ENCODE measurements at places on chromosomes 6 and 20. TPM values are rescaled to one million over a fixed set of nuclear protein-coding genes. Genes with fewer than 3 reads are reported as not detected.

DNA sequence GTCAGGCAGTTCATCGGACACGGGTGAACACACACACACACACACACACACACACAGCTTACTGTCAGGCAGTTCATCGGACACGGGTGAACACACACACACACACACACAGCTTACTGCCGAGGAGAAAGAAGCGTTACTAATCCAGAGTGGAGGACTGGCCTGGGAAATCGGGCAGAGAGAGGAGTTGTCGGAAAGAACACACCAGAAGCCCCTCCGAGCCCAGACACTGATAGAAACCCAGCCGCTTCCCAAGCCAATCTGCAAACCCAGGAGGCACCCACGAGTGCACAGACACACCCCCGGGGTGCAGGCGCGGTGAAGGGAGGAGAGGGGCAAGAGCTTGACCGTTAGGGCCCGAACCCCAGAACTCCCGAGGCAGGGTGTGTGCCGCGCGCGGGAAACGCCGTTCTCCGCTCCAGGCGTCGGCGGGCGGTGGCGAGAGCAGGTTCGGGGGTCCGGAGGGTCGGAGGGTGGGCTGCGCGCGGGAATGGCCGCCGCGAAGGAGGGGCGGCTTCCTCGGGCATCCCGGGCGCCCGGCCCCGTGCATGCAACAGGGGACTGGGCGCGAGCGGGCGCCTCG is 636 bp downstream of the ELOVL2 start:
- no peak for DNase-seq

The SAMD5 gene
- 31.0 TPM for polyA plus RNA-seq

The FLRT3 gene
- polyA plus RNA-seq: 20.6 TPM

DNA sequence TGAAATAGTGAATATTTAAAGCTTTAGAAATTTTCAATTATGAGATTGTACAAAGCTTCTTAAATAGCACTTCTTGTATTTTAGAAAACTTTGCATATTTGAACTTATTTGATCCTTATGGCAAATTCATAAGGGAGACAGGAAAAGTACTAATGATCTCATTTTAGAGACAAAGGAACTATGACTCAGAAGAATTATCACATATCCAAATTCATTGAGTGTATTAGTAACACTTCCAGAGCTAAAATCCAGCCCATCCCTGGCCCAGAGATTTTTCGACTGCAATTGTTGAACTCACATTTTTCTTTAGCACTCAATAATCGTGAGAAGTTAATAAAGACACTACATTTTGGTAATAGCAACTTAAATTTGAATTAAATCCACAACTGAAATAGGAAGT is 704.3 kb downstream of the EPM2A start:
- DNase-seq: no peak

The PBX2 gene
- polyA plus RNA-seq: 181 TPM

GRCh38 chr6:97939440-97940168 is 656.6 kb upstream of the MMS22L start:
- no peak for DNase-seq

DNA sequence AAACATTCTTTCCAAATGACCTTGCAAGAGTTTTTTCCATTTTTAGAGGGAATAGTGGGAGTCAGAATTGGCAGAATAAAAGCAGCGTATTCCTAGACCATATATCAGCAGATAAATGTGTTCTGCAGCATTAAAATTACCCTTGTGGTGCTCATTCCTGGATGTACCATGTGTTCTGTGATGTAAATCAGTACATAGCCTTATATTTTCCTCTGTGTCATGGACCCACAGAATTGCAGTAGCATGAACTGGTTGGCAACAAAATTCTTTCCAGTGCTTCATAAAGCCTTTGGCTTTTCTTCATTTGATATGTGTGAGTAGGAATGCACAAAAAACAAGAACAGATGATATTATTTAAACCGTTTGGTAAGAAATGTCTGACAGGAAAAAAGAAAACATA is 32.5 kb downstream of the ANKEF1 start:
- DNase-seq: no peak

- no peak for DNase-seq
Observed at GRCh38 chr20:32551693-32552092, 33.4 kb downstream of the NOL4L start.

DNA sequence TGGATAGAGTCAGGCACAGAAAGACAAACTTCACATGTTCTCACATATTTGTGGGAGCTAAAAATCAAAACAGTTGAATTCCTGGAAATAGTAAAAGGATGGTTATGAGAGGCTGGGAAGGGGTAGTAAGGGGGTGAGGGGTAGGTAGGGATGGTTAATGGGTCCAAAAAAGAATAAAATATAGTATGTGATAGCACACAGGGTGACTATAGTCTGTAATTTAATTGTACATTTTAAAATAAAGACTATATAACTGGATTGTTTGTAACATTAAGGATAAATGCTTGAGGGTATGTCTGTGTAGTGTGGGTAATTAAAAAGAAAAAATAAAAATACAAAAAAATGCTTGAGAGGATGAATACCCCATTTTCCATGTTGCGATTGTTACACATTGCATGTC is 9.9 kb downstream of the SRSF6 start:
- no peak for DNase-seq

The VWA7 gene
- polyA plus RNA-seq: 3.4 TPM

GRCh38 chr6:151292974-151293687 is 53.4 kb downstream of the AKAP12 start:
- DNase-seq: no peak

- DNase-seq: no peak
Observed at GRCh38 chr20:47118206-47118605, 223.6 kb downstream of the EYA2 start.

GRCh38 chr6:117432273-117432672 is 6.5 kb upstream of the ROS1 start:
- DNase-seq: no peak

GRCh38 chr6:74133073-74133472 is 437.1 kb downstream of the CD109 start:
- DNase-seq: no peak

GRCh38 chr6:118776607-118777549 is 117.1 kb upstream of the ASF1A start:
- peak; percentile 61 for DNase-seq

DNA sequence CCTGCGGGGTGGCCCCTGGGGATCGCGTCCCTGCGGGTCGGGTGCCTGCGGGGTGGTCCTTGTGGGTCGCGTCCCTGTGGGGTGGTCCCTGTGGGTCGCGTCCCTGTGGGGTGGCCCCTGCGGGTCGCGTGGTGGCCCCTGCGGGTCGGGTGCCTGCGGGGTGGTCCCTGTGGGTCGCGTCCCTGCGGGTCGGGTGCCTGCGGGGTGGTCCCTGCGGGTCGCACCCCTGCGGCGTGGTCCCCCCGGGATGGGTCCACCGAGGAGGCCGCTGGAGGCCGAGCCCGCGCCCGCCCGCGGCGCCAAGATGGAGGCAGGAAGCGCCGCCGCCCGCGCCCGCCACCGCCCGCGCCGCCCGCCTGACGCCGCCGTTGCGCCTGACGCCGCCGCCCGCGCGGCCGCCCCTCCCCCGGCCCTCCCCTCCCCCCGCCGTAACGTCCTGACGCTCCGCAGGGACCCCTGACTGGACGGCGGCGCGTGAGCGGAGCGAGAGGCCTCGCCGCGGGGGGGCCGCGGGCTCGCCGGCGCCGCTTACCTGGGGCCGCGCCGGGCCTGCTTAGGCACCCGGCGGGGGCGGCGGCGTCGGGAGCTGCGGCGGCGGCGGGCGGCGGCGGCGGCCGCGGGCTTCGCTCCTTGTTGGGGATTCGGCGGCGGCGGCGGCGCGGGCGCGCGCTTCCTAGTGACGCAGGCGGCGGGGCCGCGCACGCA is at the start of gene GMEB2:
GMEB2 (minus strand) TSS at position 678 of the 705 bp plus-strand sequence. CDS start 7,704 bp downstream, outside the sequence.
- DNase-seq: peak; percentile 69

GRCh38 chr20:49633643-49634042 is 65.7 kb upstream of the PTGIS start:
- no peak for DNase-seq

GRCh38 chr20:57451795-57452661 is 60.8 kb downstream of the RBM38 start:
- no peak for DNase-seq

DNA sequence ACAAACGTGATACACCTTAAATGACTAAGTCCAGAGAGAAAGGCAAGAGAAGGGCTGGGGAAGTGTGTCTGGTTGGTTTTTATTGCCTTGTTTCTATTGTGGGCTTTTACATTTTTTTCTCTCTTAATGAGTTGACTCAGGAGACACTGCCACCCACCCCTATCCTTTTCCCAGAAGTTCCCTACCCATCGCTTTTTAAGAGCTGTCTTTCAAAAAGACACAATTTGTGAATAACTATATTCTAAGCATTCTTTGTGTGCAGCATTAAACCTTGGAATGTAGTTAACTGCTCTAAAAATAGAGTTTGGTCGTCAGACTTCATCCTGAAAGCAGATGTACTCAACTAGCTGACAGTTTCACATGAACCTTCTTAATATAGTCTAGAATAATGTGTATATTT is 174.9 kb downstream of the ISM1 start:
- DNase-seq: no peak

DNA sequence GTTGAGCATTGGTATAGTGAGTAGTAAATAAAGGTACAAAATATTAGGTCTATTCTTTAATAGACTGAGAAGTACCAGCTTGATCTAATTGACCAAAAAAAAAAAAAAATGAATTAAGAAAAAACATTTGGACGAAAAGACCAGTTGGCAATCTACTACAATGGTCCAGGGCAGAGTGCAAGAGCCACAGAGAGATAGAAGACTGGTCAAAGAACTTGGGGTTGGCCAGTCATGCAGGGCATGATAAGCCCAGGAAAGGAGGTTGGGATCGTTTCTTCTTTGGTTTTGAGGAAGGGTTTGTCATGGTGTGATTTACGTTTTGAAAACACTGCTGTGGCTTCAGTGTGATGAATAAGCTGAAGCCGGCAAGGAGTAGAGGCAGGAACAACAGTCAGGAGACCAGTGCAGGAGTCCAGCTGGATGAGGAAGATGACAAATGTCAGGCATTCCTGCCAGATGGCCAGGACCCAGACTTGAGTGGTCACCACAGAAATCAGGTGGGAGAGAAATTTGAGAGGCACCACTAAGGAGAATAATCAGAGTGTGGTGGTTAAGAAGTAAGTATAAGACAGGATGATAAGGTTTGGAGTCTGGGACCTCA is 14.0 kb downstream of the SMLR1 start:
- no peak for DNase-seq

GRCh38 chr6:2806644-2807043 is 35.0 kb downstream of the SERPINB1 start:
- DNase-seq: no peak

The SLC13A3 gene
- 7.8 TPM for polyA plus RNA-seq

DNA sequence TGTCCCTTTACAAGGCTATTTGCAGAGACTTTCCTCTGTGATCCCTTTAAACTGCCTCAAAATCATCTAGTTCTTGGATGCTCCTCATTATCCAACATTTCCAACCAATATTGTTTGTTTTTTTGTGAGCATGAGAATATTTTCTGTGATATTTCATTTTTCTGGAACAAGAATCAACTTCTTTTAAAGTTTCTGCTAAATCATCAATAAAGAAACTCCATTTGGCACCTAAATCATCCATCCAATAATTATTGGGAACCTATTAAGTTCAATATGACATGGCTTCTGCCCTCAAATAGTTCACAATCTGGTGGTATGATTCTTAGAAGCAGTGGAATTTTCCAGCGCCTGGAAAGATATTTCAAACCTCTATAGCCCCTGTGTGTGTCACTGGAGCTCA is 207.6 kb downstream of the ISM1 start:
- no peak for DNase-seq

The SIRPA gene
- 8.8 TPM for polyA plus RNA-seq

The CRYBG1 gene
- 10.4 TPM for polyA plus RNA-seq

DNA sequence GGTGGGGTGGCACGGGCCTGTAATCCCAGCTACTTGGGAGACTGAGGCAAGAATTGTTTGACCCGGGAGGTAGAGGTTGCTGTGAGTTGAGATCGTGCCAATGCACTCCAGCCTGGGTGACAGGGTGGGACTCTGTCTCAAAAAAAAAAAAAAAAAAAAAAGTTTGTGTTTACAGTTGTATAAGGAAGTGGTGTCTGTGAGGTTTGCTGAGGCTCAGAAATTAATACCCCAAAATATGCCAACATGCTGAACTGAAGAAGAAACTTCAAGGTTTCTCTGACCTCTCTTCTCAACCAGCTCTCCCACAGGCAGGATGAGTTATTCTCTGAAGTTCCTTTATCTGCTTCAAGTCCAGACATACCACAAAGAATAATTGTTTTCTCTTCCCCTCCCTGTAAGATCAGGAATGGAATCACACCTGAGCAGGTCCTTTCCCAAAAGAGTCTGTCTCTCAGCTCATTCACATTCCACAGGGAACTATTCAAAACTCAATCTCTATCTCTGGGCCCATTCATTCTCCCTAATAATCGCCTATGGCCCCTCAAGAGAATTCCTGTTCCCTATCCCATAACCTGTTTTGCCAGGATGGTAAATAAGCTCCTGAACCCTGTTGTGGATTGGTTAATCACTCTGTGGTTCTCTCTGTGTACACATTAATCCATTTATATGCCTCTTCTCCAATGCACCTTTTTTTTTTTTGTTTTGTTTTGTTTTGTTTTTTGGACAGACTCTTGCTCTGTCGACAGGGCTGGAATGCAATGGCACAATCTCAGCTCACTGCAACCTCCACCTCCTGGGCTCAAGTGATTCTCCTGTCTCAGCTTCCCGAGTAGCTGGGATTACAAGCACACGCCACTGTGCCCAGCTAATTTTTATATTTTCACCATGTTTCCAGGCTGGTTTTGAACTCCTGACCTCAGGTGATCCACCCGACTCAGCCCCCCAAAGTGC is 17.4 kb upstream of the KIFC1 start:
- DNase-seq: no peak

DNA sequence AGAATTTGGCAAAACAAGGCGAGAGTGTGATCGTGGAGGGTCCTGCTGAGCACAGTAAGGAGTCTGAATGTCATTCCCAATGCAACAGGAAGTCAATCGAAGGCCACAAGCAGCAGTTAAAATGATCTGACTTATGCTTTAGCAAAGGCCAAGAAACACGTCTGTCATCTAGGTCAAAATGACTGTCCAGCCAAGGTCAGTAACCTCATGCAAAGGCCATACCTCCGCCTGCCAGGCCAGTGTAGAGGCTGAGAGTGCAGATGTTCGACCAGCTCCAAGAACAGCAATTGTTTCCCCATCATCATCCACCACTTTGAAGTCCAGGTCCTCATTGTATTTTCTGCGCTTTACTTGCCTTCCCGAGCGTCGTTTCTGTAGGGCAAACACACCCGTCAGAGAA is 105.6 kb downstream of the CHD6 start:
- DNase-seq: no peak

GRCh38 chr6:135566311-135567068 is 69.0 kb upstream of the AHI1 start:
- DNase-seq: no peak

DNA sequence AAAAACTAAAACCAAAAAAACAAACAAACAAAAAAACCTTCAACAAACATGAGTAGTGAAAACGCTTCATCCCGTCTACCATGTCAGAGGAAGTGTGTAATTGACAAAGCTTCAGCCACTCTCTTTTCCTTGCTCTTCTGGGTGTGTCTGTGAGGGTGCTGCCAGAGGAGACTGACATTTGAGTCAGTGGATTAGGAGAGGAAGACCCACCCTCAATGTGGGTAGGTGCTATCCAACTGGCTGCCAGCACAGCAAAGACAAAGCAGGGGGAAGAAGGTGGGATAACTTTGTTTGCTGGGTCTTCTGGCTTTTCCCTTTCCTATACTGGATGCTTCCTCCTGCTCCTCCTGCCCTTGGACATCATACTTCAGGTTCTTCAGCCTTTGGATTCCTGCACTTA is 145.6 kb downstream of the TASP1 start:
- no peak for DNase-seq

The RAB44 gene
- 0.09 TPM for polyA plus RNA-seq

Data from right lung (tissue), 10 donors.